ENCODE measurements at places on chromosomes 2 and 18.

GRCh38 chr18:79136742-79137141, 67.5 kb downstream of the ATP9B start:
- no peak overlapping the region for H3K4me3 ChIP-seq
- DNase-seq = no peak
- H3K27ac ChIP-seq = no peak overlapping the region
- no peaks in the 10 kb centered on the region for H3K4me1 ChIP-seq

GRCh38 chr2:184555352-184555751, 43.0 kb upstream of the ZNF804A start:
- H3K36me3 ChIP-seq = no peaks in the 10 kb centered on the region
- H3K4me1 ChIP-seq = no peaks in the 10 kb centered on the region
- no peak overlapping the region for H3K27ac ChIP-seq
- H3K27me3 ChIP-seq = no peaks in the 10 kb centered on the region
- DNase-seq = no peak

GRCh38 chr2:34107811-34108210, 508.7 kb upstream of the FAM98A start:
- H3K4me3 ChIP-seq = no peak overlapping the region
- H3K27me3 ChIP-seq = no peaks in the 10 kb centered on the region
- no peaks in the 10 kb centered on the region for H3K4me1 ChIP-seq
- no peak overlapping the region for H3K27ac ChIP-seq
- no peaks in the 10 kb centered on the region for H3K36me3 ChIP-seq
- DNase-seq = no peak

- H3K4me3 ChIP-seq = no peak overlapping the region
- H3K27ac ChIP-seq = no peak overlapping the region
Measured at GRCh38 chr2:41906338-41906725, 141.5 kb upstream of the PKDCC start.

DNA sequence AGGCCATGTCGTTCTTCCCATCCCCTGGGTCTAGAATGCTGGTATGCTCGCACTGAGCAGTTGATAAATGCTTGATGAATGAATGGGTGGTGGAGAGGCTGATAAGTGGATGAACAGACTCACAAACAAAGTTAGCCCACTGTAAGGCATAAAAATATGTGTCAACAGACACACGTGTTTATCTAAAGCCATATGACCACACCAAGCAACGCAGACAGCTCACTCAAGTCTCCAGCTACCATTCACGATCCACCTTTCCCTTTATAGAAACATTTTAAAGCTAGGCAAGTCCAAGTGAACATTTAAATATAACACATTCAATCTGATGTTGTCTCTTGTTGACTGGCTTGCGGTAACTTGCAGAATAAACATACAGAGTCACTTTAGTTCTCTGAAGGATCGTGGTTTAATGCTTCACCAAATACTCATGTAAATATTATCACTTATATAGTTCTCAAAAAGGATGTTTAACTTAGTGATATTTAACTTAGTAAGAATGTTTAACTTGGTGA, 105.5 kb downstream of the NOL10 start:
- no peaks in the 10 kb centered on the region for H3K4me1 ChIP-seq
- no peaks in the 10 kb centered on the region for H3K27me3 ChIP-seq
- H3K36me3 ChIP-seq = no peaks in the 10 kb centered on the region
- no peak overlapping the region for H3K27ac ChIP-seq
- no peak overlapping the region for H3K4me3 ChIP-seq

DNA sequence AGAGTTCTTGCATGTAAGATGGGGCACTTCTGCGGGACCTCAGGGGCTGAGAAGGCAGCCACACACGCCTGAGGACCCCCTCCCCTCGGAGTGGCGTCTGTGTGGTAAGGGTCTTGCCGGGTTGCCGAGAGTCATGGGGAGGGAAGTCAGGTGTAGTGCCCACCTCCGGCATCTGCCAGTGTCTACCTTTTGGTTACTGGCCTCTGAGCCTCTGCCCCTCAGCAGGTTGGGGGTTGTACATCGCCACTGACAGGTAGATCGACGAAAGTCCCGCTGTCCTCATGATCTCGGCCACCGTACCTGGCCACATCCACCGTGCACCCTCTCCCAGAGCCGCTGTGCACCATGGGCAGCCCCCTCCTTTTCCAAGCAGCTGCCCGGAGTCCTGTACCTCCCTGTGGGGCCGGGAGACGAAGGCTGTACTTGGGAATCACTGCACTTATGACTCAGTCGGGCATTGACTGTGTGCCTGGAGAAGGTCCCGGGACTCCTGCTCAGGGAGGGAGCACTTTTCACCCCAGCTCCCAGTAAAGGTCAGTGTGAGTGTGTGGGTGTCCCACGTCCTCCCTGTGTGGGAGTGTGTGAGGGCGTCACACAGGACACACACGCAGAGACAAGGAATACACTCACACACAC, 332.4 kb upstream of the MYT1L start:
- H3K4me3 ChIP-seq = no peak overlapping the region
- no peaks in the 10 kb centered on the region for H3K27me3 ChIP-seq
- H3K27ac ChIP-seq = no peak overlapping the region
- no peaks in the 10 kb centered on the region for H3K4me1 ChIP-seq

- no peak for DNase-seq
- H3K4me3 ChIP-seq = no peak overlapping the region
- no peaks in the 10 kb centered on the region for H3K27me3 ChIP-seq
- no peak overlapping the region for H3K27ac ChIP-seq
Measured at GRCh38 chr2:10151462-10151861, 28.9 kb downstream of the RRM2 start.

DNA sequence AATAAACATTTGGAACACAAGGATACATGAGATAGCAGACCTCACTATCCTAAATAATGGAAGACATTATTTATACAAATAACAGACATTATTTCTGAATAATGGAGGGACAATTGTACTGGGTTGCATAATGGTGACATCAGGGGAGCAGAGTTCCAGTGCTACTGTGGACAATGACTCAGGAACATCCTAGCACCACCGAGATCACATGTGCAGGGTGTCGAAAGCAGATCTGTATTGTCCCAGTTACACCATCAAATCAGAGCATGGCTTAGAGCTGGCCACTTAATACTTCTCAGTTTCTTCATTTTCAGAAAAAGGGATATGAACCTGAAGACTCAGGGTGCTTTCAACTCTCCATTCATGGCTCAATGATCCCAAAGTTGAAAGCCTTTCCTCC, 249.1 kb upstream of the RBMS1 start:
- no peak overlapping the region for H3K4me3 ChIP-seq
- H3K27me3 ChIP-seq = no peaks in the 10 kb centered on the region
- no peaks in the 10 kb centered on the region for H3K4me1 ChIP-seq
- no peak for DNase-seq

GRCh38 chr18:35577045-35577848, 4.3 kb upstream of the GALNT1 start:
- H3K36me3 ChIP-seq = no peaks in the 10 kb centered on the region
- DNase-seq = no peak
- no peak overlapping the region for H3K27ac ChIP-seq
- H3K27me3 ChIP-seq = no peaks in the 10 kb centered on the region
- H3K4me3 ChIP-seq = no peak overlapping the region

DNA sequence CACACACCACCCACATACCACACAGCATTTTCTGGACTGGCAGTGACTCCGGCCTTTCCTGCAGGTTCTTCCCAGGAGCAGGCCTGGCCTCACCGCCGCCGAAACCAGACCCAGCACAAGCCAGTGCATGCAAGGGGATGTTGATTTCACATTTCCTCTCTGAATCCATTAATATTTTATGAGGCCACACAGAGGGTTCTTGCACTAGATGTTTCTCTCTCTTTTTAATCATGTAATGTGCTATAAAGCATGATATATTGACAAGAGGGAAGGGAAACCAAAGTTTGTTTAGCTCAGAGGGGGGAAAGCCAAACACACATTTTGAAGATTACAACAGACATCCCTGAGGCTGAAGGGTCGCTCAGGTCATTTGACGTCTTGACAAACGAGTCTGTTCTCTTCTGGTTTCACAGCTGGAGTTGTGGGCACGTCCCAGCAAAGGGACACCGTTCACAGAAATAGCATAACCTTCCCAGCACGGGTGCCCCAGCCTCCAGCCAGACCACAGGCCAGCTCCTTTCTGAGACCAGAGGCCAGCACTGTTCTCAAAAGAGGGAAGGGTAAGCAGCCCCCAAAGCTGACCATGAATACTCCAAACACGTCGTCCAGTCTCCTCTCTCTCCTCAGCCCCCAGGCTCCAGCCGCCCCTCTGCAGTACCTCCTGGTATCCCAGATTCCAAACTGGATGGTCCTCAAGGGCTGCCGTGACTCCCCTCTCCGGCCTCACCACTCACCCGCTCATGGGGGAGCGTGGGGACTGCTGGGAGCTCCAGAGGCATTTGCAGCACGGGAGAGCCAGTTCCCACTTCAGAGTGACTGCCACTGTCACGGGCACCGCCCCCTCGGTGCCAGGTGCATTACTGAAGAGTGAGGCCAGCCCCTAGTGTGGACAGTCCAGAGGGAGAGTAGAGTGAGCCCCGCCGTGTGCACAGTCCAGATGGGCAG, 340.3 kb upstream of the SALL3 start:
- H3K36me3 ChIP-seq = no peaks in the 10 kb centered on the region
- DNase-seq = no peak
- H3K27ac ChIP-seq = no peak overlapping the region
- no peaks in the 10 kb centered on the region for H3K4me1 ChIP-seq
- no peak overlapping the region for H3K4me3 ChIP-seq
- H3K27me3 ChIP-seq = no peaks in the 10 kb centered on the region

DNA sequence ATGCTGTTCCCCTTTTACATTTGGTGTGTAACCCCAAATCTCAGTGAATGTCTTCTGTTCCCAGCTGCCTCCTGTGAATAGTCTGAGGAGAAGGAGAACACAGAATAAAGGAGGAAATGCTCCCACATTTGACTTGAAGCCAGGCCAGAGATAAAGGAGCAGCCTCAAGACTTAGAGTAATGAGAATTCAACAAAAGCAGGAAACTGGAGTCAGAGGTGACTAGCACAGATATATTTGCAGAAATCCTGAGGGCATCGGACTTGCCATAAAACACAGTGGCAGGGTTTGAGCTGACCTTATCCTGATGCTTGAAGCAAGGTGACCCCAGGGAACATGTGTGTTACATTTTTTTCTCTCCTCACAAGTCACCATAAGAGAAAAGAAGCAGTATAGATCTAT, 291.4 kb upstream of the RND3 start:
- H3K4me3 ChIP-seq = no peak overlapping the region
- H3K27ac ChIP-seq = no peak overlapping the region
- no peak for DNase-seq
- no peaks in the 10 kb centered on the region for H3K4me1 ChIP-seq
- H3K27me3 ChIP-seq = no peaks in the 10 kb centered on the region

DNA sequence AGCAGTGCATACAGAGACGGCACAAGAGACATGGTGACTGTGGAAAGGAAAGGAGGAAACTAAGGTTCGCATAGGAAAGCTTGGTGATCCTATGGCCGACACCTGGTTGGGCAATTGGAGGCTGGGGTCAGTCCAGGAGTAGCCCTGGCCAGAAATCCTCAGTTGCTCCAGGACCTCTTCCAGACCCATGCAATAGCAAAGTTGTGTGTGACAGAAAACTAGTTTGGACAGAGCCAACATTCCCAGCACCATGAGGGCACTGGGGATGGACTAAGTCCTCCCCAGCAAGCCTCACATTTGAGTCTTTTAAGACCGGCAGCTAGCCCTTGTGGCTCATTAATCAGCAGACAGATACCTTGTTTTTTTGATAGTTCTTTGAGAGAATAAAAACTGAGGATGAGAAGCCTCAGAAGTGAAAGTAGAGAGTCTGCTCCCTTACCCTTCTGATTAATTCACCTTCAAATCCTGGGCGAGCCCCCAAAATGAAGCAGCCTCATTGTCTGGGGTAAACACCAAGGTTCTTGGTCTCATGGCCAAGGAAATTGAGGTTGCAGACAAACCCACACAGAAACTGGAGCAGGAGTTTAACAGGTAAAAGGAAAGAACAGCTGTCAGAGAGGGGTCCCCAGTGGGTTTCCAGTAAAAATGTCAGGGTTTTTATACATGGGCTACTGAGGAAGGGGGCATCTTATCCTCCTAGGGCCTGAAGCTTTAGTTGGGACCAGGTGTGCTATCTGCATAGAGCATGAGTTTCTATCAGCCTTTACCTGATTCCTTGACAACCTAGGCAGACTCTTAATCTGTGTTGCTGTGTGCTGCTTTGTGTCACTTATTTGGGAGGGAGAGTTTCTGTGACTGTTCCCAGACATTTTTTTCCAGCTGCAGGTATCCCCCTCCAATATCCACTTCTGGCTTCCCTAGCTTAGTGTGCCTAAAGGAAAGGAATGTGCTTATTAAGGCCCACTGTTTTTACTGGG, 39.1 kb downstream of the STK17B start:
- no peaks in the 10 kb centered on the region for H3K27me3 ChIP-seq
- no peaks in the 10 kb centered on the region for H3K4me1 ChIP-seq
- no peak overlapping the region for H3K4me3 ChIP-seq
- H3K36me3 ChIP-seq = no peaks in the 10 kb centered on the region

GRCh38 chr2:202605174-202605573, 29.6 kb upstream of the FAM117B start:
- H3K36me3 ChIP-seq = no peaks in the 10 kb centered on the region
- H3K4me3 ChIP-seq = no peak overlapping the region
- no peaks in the 10 kb centered on the region for H3K27me3 ChIP-seq
- H3K27ac ChIP-seq = no peak overlapping the region

GRCh38 chr18:49074505-49074904, 123.7 kb upstream of the SMAD7 start:
- peaks cover 3% of the 10 kb centered on the region for H3K4me1 ChIP-seq
- H3K27me3 ChIP-seq = no peaks in the 10 kb centered on the region
- no peak overlapping the region for H3K27ac ChIP-seq
- H3K4me3 ChIP-seq = no peak overlapping the region
- DNase-seq = no peak
- H3K36me3 ChIP-seq = no peaks in the 10 kb centered on the region

GRCh38 chr18:49055754-49056172, 105.0 kb upstream of the SMAD7 start:
- H3K27me3 ChIP-seq = no peaks in the 10 kb centered on the region
- H3K4me1 ChIP-seq = peaks cover 10% of the 10 kb centered on the region
- H3K4me3 ChIP-seq = no peak overlapping the region
- no peaks in the 10 kb centered on the region for H3K36me3 ChIP-seq

GRCh38 chr2:67374481-67374880, 22.7 kb upstream of the ETAA1 start:
- H3K4me1 ChIP-seq = no peaks in the 10 kb centered on the region
- H3K36me3 ChIP-seq = no peaks in the 10 kb centered on the region
- DNase-seq = no peak
- H3K27ac ChIP-seq = no peak overlapping the region
- H3K4me3 ChIP-seq = no peak overlapping the region

- H3K4me3 ChIP-seq = no peak overlapping the region
- H3K4me1 ChIP-seq = peaks cover 5% of the 10 kb centered on the region
- H3K27me3 ChIP-seq = no peaks in the 10 kb centered on the region
- DNase-seq = no peak
Measured at GRCh38 chr2:62297624-62298010, 101.7 kb downstream of the B3GNT2 start.

- no peaks in the 10 kb centered on the region for H3K36me3 ChIP-seq
- H3K4me3 ChIP-seq = no peak overlapping the region
- DNase-seq = no peak
- no peak overlapping the region for H3K27ac ChIP-seq
Measured at GRCh38 chr2:190266314-190266713, 53.3 kb downstream of the HIBCH start.
